RKO (cell line): ENCODE measurements at places on chromosomes 1 and 21.

GRCh38 chr1:8590721-8591351, 226.6 kb downstream of the RERE start:
- no peak for DNase-seq

GRCh38 chr1:14706631-14707030, 108.1 kb downstream of the KAZN start:
- DNase-seq, result no peak

DNA sequence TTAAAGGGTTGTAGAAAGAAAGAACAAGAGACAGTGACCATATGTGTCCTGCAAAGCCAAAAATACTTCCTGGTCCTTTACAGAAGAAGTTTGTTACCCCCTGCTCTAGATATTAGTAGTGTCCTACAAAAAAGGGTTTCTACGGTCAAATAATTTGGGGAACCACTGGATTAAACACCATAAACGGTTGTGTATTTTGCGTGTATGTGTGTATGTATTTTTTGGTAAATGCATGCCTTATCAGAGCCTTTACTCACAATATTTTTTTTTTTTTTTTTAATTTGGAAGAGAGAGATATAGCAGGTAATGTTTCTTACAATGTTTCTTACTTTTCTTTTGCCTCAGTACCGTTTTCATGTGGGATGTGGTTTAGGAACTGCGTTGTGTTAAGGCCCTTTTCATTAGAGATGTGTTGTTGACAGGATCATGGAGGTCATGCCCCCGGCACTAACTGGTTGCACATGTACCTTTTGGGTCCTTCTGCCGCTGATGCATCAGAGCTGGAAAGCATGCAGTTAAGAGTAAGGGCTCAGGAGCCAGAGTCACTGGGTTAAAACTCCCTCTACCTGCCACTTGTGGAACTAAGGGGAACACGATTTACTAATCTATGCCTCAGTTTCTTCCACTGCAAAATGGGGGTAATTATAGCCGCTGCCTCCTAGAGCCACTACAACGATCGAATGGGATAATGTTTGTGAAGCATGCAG, 234.6 kb upstream of the KAZN start:
- no peak for DNase-seq

- DNase-seq, result no peak
These were observed 88.9 kb downstream of the LRRC53 start for GRCh38 chr1:74423471-74423870.

DNA sequence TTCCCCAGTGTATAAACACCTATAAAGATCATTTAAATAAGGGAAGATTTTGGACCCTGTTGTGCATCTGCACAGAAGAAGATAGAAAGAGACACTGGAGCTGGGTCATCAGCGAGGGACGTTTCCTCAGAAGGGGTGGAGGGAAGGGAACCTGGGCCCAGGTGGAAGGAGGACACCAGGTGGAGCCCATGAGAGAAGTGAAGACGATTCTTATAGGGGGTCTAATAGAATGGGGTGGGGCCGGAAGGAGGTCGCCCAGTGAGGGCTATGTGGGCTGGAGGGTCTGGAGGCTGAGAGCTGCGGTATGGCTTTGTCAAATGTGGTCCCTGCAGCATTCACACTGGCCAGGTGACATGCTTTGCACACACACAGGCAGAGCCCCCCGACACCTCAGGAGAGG, 13.7 kb downstream of the KIRREL1 start:
- no peak for DNase-seq

GRCh38 chr1:206435445-206435844, 34.8 kb upstream of the IKBKE start:
- peak; percentile 30 for DNase-seq

- DNase-seq, result no peak
These were observed 53.6 kb downstream of the KCNAB2 start for GRCh38 chr1:6099297-6099696.

- DNase-seq, result no peak
These were observed 15.8 kb downstream of the RCC1 start for GRCh38 chr1:28521502-28522164.

- DNase-seq, result no peak
These were observed 40.9 kb upstream of the RGS1 start for GRCh38 chr1:192534666-192535065.

- DNase-seq, result no peak
These were observed 60.3 kb upstream of the C1orf87 start for GRCh38 chr1:60133848-60134247.
